NCI-H1417 (cell line): ENCODE measurements at places on chromosomes 4 and X.

GRCh38 chrX:141439651-141440050 lies 144.9 kb downstream of the SPANXA1 start:
- DNase-seq = no peak

DNA sequence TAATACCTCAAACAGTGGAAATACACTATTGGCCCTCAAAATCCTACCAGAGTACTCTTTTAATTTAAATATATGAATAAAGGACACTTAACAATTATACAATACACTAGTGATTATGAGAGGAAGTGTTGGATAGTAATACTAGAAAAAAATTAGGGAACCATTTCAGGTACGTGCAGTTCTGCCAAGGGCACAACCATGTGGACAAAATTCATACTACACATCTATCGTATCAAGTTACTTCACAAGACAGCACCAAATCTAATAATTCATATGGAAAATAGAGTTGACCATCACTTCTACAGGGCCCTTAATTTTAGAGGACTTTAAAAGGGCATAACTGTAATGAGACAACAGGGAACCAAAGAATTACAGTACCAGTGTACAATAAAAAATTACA lies 69.2 kb upstream of the ZCCHC13 start:
- DNase-seq = no peak

GRCh38 chr4:5444918-5445517 lies 263.3 kb downstream of the EVC2 start:
- no peak for DNase-seq

DNA sequence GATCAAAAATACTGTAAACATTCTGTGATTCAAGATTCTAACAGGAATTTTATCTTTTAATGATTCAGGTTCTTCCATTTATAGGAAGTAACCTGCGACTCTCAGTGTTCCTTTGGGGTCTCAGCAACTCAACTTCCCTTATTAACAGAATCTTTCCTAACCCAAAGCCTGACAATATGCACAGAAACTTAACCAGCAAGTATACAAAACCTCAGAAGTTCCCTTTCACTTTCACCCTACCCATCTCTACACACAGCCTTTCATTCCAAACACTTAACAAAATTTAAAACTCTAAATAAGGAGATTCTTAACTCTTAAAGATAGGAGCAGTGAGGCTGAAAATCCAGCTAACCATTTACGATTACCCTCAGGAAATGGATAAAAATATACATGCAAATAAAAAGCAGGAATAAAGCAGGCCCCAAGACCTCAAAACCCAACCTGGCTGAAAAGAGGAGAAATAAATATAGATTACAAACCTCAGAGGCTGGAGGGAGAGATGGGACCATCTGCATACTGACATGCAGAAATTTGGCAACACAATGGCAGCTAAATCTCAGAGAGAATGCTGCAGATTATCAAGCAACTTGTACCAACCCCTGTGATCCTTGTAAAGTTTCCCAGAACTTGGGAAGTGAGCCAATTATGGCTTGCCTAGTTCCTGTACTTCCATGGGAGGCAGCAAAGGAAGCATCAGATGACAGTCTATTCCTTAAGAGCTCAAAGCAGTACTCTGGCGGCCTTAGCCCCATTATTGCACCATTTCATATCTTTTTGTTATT lies 101.0 kb downstream of the ATP11C start:
- no peak for DNase-seq

- DNase-seq = no peak
Observed at GRCh38 chrX:65987811-65988210, 52.1 kb downstream of the VSIG4 start.

- DNase-seq = no peak
Observed at GRCh38 chr4:141302924-141303323, 82.2 kb downstream of the ZNF330 start.

- DNase-seq = no peak
Observed at GRCh38 chr4:98945297-98945850, 16.4 kb upstream of the EIF4E start.

GRCh38 chr4:85496933-85497332 lies 22.0 kb downstream of the ARHGAP24 start:
- DNase-seq = no peak

GRCh38 chr4:163353054-163353453 lies 9.4 kb downstream of the NPY5R start:
- no peak for DNase-seq

DNA sequence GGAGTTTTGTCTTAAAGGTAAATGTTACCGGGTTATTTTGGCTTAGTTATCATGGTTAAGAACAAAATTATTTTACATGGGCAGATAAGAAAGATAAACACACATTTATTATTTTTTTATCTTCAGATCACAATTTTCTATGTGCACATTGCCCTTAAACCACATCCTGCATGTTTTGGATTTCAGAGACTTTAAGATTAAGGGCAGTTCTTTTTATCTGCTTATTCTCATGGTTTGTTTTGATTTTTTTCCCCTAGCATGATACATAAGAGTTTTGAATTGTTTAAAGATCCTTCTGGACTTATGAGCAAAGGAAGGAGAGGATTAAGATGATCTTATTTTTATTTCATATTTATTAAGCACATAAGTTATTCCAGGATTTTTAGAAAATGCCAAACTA lies 190.1 kb upstream of the BMP3 start:
- no peak for DNase-seq

DNA sequence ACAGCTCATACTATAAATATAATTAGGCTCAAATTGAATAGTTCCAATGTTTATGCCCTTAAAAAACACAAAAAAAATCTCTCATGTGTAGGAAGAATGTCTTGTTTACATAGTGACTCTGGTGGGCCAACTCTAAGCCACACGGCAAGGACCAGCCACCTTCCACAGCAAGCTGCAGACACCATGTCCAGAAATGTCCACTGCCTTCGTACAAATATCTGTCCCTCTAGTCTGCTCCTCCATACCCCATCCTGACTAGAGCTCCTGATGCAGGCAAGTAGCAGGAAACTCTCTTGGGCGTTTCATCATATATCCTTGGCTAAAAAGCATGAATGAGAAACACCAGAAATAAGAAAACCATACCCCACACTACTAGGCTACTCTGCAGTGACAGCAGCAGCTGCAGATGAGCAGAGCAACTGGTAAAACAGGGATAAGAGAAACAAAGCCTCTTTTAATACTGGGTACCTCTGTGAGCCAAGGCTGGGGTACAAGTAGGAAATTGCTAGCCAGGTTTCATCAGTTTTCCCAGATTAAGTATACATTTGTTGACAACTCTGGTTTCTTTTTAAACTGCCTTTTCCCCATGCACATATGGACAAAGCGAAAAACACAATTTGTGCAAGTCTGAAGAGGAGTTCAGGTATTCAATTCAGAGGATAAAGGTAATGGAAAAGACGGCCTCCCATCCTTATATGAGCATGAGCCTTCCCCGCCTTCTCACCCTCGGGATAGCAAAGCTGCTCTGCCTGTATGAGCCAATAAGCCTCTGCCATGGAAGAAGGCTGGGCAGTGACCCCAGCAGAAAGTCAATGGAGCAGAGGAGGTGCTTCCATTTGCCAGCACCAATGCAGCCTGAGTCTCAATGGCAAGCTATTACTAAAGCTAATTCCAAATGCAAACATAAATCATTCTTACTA lies 245.4 kb downstream of the DCLK2 start:
- peak; percentile 11 for DNase-seq

DNA sequence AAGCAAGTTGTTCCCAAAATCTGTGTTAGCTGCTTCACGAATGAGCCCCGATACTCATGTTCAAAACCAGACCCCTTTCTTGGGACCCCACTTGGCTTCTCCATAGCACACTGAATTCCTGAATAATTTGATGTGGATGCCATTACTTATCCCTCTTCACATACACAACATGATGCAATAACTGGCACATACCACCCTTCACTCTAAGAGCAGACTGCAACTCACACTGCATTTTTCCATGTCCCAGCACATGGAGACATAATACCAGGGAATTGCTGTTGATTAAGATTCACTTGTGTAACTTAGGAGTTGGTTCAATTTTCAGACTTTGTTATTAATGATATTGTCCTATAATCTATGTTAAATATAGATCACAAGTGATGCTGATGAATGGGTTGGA lies 213.4 kb downstream of the MAML3 start:
- DNase-seq = no peak

DNA sequence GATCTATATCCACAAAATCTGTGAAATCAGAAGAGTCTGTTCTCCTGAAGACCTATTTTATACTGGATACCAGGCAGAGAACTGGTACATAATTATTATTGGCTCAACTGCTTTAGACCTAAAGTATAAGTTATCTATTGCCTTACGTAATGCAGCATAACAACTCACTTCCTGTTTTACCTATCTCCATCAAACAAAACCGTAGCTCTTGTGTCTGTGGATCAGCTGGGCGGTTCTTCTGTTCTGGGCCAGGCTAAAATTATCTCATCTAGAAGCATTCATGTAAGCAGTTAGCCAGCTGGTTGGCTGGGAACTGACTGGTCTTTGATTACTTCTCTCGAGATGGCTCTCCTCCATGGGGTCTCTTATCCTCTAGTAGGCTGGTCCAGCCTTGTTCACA lies 57.8 kb downstream of the PPP1R2C start:
- DNase-seq = no peak

DNA sequence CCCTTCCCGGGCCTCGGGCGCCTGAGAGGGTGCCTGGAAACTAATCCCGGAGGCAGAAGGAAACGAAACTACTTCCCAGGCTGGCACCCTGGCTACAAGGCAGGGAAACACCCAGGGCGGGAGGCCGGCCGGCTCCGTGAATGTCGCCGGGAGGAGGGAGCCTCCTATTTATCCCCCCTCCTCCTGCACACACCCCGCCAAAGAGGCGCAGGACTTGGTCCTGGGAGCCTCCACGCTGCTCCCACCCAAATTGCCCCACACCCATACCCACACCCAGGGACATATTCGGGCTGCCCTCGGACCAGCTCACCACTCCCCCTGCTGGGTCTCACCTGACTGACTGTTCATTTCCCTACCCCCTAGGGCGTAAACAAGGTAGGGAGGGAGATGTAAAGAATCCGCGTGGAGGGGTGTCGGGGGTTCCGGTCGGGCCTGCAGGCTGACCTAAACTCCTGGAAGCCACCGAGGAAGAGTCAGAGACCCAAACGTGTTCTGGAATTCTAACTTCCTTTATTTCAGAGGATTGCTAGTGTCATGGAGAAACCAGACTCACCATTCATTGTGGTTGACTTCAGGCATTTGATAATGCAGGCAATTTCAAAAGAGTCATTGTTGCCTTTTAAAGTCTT lies at the start of gene BTC:
TSS of gene BTC (minus strand) at position 142 of the 629 bp plus-strand sequence. CDS start 198 bp downstream, outside the sequence.
- peak; percentile 72 for DNase-seq

DNA sequence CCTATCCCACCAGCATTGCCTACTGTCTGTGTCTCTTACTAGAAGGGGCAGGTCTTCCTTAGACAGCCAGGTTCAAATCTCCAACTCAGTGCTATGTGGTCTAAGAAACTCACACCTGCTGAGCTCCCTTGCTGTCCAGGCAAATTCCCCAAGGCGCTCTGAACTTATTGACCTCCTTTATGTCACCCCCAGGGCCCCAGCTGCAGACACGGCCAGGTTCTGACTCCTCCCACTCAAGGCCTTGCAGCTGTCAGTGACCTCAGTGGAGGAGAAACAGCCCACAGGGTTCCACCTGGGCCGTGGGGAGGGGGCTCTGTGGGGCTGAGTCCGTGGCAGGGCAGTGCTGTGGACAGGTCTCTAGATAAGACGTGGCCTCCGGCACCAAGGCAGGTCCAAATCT lies 42.1 kb upstream of the PSAPL1 start:
- DNase-seq = no peak

- DNase-seq = no peak
Observed at GRCh38 chrX:130173190-130173895, 1.6 kb downstream of the RAB33A start.

DNA sequence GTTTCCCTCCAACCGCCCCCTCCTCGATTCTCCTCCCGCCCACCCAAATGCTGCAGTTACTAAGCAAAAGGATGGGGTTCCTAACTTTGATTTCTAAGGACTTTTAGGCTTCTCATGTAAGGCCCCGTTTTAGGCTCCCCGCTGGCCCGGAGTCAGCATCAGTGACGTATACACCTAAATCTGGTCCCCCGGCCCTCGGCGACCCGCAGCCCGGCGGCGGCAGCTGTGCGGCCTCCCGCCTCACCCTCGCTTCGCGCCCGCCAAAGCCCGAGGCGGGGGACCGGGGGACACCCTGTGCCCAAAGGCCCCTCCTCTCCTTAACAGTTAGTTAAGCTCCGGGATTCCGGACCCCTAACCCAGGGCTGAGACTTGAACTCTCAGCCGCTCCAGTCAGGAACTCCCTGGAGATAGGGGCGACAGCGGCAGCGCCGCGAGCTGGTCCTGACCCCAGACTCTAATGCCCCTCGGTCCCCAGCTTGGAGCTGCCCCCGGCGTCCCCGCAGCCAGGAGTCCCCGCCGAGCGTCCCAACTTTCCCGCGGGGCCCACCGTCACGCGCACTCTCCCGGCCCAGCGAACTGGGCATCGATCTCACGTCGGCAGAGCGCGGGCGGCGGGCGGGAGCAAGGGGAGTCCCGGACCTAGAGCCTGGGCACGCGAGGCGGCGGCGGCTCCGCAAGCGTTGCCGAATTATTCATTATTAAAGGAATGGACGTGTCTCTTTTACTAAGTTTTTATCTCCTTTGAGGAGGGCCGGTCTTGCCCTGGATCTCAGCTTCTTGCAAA lies 1.5 kb upstream of the NR3C2 start:
- DNase-seq = no peak
